ENCODE measurements at places on chromosomes 16 and 17. TPM values are rescaled to one million over a fixed set of nuclear protein-coding genes. Genes with fewer than 3 reads are reported as not detected.
A peak's percentile ranks its signal among the peaks of the same experiment; 100 is the strongest.

The ATP2A1 gene
- total RNA-seq: 0.48 TPM

The DBF4B gene
- total RNA-seq: 12.6 TPM

The SBK1 gene
- total RNA-seq: 0.68 TPM

- DNase-seq: no peak
Observed at GRCh38 chr17:10993126-10993525, 155.2 kb upstream of the PIRT start.

- DNase-seq: peak; percentile 54
Observed at GRCh38 chr17:55341432-55341831, 76.7 kb downstream of the HLF start.

DNA sequence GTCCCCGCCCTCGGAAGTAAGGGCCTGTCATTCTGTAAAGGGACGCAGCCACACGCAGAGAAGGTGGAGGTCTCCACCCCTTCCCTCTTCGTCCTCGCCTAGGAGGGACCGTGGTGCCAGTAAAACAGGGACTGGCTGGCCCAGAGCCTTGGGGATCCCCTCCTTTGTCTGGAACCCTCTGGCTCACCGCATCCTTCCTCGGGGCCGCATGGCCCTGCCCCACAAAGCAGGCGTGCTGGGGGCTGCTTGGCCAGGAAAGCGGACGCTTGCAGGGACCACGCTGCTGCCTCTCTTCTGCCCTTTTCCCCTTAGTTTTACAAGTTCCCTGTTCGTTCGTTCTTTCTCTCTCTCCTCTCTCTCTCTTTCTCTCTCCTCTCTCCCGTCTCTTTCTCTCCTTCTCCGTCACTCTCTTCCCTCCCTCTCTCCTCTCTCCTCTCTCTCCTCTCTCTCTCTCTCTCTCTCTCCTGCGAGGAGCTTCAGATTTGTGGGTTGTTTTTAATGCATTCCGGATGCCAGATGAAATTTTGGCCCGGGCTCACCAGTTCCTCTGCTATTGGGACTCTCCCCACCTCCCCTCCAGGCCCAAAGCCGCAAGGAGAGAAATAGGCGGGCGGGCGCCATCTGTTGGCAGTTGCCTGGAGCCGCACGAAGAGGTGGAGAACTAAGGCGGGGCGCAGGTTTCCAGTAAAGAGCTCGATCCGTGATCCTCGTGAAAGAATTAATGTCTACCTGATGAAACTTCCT, 35.1 kb upstream of the CDRT4 start:
- DNase-seq: peak; percentile 81

- DNase-seq: no peak
Observed at GRCh38 chr17:76943202-76943601, 75.0 kb downstream of the MGAT5B start.

DNA sequence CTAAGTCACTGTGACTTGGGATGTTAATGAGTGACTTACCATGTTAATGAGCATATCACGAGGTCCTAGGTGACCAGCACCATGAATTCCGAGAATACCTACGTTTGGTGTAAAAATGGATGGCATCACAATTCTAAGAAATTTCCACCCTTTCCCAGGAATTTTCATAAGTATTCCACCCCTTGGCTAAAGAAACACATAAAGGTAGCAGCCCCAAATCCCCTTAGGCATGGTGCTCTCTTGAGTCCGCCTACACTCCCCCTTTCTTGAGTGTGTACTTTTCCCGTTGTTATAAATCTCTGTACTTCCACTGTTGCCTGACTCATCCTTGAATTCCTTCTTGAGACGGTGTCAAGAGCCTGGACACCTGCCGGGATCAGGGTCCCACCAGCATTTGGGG, 504.0 kb upstream of the RBFOX1 start:
- DNase-seq: no peak

- no peak for DNase-seq
Observed at GRCh38 chr17:79761894-79762589, 15.9 kb upstream of the CBX2 start.

- no peak for DNase-seq
Observed at GRCh38 chr17:75110234-75110937, 617 bp downstream of the ARMC7 start.

DNA sequence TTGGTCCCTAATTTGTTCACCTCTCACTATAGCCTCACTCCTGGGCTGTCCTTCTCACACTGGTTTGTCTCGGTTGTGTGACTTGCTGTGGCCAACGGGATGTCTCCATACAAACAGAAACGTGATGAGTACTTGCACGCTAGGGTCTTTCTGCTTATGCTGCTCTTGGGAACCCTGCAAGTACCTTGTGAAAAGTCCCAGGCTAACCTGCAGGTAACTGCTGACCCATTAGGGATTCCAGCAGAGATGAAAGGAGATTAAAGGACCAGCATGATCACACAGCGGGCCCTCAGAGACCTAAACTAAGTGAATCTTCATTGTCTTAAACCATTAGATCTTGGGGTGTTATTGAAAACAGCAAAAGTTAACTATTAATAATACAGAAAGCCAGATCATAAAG, 562.8 kb upstream of the GOT2 start:
- DNase-seq: no peak

Measured in Daoy (cell line).